ENCODE measurements at places on chromosomes 11 and 22.
A peak's percentile ranks its signal among the peaks of the same experiment; 100 is the strongest.

DNA sequence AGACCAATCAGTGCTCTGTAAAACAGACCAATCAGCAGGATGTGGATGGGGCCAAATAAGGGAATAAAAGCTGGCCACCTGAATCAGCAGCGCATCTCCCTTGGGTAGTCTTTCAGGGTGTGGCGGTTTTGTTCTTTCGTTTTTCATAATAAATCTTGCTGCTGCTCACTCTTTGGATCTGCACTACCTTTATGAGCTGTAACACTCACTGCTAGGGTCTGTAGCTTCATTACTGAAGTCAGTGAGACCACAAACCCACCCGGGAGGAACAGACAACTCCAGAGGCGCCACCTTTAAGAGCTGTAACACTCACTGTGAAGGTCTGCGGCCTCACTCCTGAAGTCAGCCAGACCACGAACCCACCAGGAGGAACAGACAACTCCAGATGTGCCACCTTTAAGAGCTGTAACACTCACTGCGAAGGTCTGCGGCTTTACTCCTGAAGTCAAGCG lies 175.5 kb upstream of the PDGFD start:
- DNase-seq = no peak

DNA sequence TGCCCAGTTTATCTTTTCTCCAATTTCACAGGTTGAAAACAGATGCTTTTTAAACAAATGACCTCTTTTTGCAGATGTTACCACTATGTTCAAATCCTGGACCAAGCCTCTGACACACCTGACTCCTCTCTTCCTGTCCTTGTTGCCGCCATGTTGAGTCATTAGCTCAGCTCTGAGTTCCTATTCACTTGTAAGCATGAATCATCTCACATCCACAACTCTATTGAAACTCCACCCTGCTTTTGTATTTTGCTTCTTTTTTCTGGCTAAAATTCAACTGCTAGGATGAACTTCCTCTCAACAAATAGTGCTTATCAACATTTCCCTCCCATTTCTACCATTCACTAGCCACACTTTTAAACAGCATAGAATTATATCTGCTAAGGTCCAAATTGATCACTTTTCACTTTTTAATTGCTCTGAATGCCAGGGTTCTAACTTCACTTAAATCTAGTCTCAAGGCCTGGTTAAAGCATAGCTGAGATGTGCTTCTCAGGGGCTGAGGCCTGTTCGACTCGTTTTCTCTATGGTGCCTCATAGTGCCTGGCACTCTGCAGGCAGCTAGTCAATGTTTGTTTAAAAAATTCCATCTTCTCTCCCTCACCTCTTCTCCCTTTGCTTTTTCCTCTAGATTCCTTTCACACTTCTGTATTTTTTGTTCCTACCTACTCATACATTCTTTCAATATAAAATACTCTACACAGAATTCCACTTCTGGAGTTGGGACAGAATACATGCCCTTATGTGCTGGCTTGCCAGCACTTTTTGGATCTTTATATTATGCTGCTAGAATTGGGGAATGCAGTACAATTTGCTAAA lies 3.9 kb downstream of the JOSD1 start:
- no peak for DNase-seq

- DNase-seq = no peak
Observed at GRCh38 chr11:116891746-116892145, 54.3 kb upstream of the APOA1 start.

GRCh38 chr22:20577549-20577975 lies 70.2 kb downstream of the MED15 start:
- peak; percentile 55 for DNase-seq

GRCh38 chr11:117903505-117904382 lies 25.5 kb downstream of the TMPRSS13 start:
- DNase-seq = no peak

- DNase-seq = no peak
Observed at GRCh38 chr11:36588099-36588498, 6.2 kb upstream of the IFTAP start.

- DNase-seq = no peak
Observed at GRCh38 chr11:25794804-25795203, 537.1 kb upstream of the ANO3 start.

- no peak for DNase-seq
Observed at GRCh38 chr11:1633864-1634263, 4.3 kb downstream of the KRTAP5-5 start.

- no peak for DNase-seq
Observed at GRCh38 chr11:123000721-123001120, 19.1 kb upstream of the BSX start.

- peak; percentile 58 for DNase-seq
Observed at GRCh38 chr11:96001037-96001436, 77.1 kb upstream of the MTMR2 start.

GRCh38 chr11:986952-987305 lies 49.6 kb downstream of the MUC6 start:
- DNase-seq = no peak

GRCh38 chr11:10770626-10771254 lies 19.7 kb downstream of the CTR9 start:
- DNase-seq = peak; percentile 49

- DNase-seq = no peak
Observed at GRCh38 chr11:112834277-112834755, 126.9 kb upstream of the NCAM1 start.

DNA sequence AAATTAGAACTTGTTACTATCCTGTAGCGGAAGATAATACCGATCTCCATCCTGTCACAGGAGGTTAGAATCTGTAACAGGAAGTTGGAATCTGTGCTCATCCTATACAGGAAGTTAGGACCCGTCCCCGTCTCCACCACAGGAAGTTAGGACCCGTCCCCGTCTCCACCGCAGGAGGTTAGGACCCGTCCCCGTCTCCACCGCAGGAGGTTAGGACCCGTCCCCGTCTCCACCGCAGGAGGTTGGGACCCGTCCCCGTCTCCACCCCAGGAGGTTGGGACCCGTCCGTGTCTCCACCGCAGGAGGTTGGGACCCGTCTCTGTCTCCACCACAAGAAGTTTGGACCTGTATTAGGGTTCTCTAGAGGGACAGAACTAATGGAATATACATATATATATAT lies 52.2 kb downstream of the FBLN1 start:
- no peak for DNase-seq

- DNase-seq = no peak
Observed at GRCh38 chr11:65434057-65434666, 11.6 kb downstream of the NEAT1 start.

GRCh38 chr11:116929414-116930090 lies 92.1 kb upstream of the APOA1 start:
- DNase-seq = no peak

GRCh38 chr22:44460691-44461375 lies 37.2 kb downstream of the RTL6 start:
- DNase-seq = peak; percentile 3

DNA sequence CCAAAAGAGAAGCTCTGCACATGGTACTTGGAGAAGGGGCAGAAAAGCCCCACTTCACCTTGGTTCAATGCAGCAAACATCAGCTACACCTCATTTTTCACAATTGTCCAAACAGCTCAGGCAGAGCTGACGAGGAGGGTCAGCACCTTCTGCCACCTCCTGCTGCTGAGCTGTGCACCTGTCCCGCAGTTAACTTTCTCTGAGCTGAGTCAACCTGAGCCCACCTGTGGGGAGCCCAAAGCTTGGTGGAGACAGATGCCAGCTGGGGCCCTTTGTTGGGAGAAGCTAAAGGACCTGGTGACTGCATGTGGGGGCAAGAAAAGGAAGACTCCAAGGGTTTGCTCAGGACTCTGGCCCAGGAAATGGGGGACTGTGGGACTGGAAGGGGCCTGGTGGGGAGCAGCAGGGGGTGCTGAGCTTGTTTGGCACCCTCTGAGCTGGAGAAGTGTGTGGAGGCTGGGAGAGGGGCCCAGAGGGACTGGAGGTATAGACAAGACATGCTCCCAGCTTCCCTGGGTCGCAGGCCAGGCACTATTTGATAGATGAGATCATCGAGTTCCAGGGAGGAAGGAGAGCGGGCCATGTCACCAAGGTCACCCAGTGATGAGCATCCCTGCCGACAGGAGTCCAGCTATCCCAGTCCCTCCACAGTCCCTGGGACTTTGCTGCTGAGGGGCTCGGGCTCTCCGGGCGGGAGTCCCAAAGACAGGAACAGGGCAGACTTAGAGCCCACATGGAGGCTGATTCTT lies 53.5 kb downstream of the KCNJ4 start:
- DNase-seq = no peak

- no peak for DNase-seq
Observed at GRCh38 chr11:14021738-14022137, 59.2 kb downstream of the SPON1 start.

DNA sequence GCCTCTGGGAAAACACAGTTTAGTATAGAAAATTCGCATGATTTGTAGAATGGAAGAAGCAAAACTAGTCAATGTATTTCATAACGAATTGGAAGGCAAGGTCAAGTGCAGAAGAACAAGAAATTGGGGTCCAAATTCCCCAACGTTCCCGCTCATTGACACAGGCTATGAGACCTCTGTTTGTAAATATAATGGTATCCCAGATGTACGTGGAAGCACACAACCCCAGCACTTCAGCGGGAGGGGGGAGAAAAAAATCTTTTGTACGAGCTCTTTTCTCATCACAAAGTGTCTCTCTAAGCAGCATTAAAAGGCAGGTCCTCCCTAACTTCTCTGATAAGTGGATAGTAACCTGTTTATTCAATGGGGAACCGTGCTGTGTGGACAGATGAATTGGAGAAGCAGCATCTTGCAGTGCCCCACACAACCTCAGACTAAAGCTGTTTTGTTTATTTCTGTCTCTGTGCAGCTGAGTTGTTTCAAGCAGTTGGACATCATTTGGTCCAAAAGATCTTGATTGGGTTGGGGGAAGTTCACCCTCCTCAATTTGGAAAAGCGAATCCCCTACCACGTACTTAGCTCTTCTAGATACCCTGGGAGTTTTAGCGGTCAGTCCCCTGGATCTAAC lies 1.1 kb upstream of the GAB2 start:
- DNase-seq = no peak

GRCh38 chr11:78228467-78228866 lies 39.7 kb downstream of the USP35 start:
- DNase-seq = peak; percentile 44

GRCh38 chr11:76623171-76623883 lies 47.2 kb downstream of the LRRC32 start:
- DNase-seq = no peak

DNA sequence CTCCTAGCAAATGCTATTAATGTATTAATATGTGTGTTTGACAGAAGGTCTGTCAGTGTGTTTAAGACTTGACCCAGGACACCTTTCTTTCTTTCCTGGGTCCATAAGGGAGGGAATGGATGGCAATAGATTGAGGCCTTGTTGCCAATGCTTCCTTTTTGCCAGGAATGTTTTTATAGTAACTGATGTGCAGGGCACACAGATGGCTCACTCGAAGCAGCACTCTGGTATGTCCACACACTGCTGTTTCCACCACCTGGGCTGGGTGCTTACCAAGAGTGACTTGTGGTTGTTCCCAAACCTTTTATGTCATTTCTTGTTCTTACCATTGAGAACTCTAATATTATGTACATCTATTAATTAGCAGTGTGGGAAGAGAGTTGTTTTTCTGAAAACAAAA lies 396.9 kb upstream of the SYN3 start:
- no peak for DNase-seq

DNA sequence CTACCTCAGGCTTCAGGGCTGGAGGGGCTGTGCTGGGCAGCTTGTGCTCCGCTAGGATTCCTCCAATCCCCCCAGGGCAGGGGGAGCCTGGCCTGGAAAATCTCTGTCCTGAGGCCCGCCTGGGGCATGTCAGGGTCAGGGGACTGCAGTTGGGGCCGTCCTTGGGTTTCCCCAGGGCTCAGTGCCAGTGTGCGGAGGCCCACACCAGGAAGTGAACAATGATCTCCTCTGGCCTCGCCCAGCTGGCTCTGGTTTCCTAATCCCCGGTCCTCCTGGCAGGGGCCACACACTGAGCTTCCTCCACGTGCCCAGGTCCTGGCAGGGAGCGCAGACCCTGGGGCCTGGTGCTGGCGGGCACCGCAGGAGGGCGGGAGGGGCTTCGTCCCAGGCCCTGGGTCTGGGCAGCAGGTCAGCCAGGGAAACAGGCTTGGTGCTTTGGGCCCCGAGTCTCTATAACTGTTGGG lies 1.4 kb upstream of the MUC2 start:
- peak; percentile 86 for DNase-seq

GRCh38 chr11:124728134-124728533 lies 11.6 kb upstream of the NRGN start:
- no peak for DNase-seq

- peak; percentile 72 for DNase-seq
Observed at GRCh38 chr22:37484480-37485394, 1.4 kb downstream of the MFNG start.

DNA sequence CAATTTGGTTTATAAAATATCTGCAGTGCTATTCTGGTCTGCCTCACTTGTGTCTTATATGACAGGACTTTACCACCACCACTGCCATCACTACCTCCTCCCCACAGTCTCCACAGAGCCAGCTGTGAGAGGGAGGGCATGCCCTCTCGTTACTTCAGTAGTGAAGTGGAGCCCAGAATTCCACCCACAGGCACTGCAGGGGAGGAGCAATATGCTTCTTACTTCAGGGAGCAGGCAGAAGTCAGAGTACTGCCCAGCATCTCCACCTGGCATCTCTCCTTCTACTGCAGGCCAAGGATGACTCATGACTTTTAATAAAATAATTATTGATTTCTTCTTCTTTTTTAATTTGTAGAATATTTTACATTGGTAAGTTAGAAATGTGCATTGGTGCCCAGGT lies 255.5 kb downstream of the DYNC2H1 start:
- no peak for DNase-seq

DNA sequence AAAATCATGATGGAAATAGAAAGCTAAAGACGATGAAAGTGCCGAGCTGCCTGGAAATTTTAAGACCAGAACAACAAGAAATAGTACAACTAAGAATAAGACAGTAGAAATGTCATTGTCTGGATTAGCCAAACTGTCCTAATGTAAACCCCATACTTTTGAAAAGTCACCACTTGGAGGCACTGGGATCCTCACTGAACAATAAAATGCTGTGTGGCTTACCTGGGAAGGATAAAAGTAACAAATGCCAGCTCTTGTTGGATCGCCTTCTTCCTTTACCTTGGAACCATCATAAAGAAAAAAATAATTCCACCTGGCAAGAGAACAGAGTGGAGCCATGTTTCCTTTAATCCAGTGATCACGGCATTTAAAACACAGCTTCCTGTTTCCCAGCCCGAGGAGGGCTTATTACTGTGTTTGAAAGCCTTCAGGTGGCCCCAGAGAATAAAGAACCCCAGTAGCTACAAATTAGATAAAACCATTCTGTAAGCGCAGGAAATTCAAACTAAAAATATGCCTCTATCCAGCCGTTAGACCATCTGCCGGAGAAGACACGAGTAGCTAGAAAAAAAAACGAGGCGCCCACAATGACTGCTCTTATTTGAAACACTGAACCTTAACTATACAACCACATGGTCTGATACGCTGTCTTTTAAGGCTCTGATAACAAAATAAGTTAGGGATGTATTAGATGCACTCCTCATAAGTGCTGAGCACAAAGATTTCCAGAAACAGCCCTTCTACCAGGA lies 4.4 kb downstream of the HPS4 start:
- no peak for DNase-seq

Measured in colonic mucosa (tissue), 4 donors.